Karpas-422 (cell line): ENCODE measurements at places on chromosomes 13 and 19. TPM values are rescaled to one million over a fixed set of nuclear protein-coding genes. Genes with fewer than 3 reads are reported as not detected.

The CFAP97D2 gene
- not detected in 2 replicates for total RNA-seq

DNA sequence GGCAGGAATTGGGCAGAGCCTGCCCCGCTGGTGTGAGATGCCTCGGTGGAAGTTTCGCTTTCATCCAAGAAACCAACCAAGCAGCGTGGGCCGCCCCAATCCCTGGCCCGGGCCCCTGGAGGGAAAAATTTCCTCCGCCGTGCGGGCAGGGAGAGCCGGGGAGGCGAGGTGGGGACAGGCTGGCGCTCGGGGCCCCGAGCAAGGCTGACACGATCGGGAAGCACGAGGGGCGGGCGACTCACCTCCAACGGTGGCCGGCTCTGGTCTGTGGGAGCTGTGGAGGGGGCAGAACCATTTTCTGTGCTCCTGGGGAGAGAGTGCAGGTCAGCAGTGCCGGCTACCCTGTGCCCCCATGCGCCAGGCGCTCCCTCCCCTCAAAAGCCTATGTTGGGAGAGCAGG is 11.0 kb downstream of the RNF126 start:
- no peak for DNase-seq

The IFI30 gene
- total RNA-seq, result 256 and 416 TPM in 2 replicates

DNA sequence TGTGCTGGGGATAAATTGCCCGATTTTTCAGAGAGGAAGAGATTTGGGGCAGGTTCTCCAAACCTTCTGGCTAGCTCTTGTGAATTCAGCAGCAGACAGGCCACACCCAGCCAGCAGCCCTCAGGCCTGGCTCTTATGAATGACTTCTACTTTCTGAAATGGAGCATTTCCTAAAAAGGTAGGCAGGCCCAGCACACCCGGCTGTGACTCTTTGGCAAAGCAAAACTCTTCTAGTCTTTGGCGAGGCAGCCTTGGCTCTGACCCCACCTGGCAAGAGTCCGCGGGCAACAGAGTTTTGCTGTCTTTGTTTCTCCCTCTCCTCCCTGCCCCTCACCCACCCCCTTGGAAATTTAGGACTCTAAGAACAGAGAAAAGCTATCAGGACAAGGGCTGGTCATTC is 221.2 kb downstream of the ZNF536 start:
- DNase-seq, result no peak

- no peak for DNase-seq
These were observed 292.2 kb downstream of the MZT1 start for GRCh38 chr13:72435251-72435650.

The IGFL1 gene
- total RNA-seq, result not detected in 2 replicates

The CLPTM1 gene
- total RNA-seq, result 19.7 and 39.2 TPM in 2 replicates

DNA sequence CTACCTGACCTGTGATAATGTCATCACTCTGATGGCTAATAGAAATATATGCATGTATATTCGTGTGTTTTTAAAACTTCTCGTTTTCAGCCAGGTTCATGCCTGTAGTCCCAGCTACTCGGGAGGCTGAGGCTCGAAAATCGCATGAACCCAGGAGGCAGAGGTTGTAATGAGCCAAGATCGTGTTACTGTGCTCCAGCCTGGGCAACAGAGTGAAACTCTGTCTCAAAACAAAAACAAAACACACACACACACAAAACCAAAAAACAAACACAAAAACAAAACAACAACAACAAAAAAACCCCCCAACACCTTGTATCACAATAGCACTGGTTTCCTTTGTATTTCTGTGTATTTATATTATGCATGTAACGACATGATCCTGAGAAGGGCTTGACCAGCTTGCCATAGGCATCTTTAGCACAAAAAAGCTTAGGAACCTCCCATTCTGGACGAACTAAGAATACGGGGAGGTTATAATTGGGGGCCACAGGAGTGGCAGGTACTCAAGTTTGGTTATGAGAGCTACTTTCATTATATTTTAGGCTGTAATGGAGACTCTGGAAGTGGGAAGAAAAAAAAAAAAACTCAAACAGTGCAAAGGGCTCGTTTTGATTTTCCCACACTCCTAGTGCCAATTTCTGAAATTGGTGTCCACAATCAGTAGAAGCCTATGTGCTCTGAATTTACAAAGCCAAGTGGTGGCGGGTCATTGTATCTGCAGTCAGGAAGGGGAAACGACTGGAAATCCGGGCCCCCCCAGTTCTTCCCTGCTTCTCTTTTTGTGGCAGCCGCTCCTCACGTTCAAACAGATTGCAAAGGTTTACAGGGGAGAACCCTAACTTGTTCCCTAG is 1.2 kb upstream of the ACP7 start:
- DNase-seq, result no peak
